ENCODE measurements at places on chromosomes 1 and 21.

- DNase-seq = no peak
Measured at GRCh38 chr1:75795703-75796193, 934 bp upstream of the MSH4 start.

DNA sequence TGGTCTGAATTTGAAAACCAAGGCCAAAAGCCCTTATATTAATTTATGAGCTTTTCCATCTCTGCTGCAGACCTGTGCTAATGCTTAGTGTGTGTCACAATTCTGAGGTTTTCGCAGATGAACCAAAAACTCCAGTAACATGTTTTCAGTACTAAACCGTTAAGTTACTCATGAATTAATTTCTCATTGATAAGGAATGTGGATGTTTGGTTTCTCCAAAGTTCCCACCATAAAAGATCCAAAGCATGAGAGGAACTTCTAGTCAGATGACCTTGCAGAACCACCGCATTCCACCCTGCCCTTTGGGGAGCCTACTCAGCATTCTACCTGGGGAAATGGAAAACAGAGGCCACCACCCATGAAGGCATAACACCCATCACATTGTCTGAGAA is 7.5 kb upstream of the LEPR start:
- no peak for DNase-seq

GRCh38 chr1:214135886-214136285 is 145.1 kb upstream of the SMYD2 start:
- no peak for DNase-seq

DNA sequence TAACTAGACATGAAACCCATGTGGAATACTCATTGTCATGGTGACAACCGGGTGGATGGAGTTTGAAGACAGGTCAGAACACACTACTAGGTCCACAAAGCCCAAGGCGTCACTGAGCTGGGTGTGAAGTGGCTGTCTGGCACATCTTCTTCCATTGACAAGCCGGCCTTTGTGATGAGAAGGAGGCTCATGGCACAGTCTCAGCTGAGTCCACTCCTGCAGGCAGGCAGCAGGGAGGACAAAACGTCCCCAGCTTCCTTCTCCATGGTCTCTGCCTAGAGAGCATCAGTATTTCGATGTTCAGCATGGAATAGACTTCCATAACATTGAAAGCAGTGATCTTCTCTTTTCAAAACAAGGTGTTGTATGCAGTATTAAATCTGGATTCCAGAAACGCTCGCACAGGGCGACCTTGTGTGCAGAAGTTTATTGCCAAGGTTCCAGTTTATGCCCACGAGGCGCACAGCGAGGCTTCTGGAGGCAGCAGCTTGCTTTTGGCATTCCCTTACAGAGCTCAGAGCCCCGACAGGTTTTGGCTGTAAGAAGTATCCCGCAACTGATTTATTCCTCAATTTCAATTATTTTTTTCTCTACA is 104.2 kb downstream of the SIM2 start:
- DNase-seq = no peak

DNA sequence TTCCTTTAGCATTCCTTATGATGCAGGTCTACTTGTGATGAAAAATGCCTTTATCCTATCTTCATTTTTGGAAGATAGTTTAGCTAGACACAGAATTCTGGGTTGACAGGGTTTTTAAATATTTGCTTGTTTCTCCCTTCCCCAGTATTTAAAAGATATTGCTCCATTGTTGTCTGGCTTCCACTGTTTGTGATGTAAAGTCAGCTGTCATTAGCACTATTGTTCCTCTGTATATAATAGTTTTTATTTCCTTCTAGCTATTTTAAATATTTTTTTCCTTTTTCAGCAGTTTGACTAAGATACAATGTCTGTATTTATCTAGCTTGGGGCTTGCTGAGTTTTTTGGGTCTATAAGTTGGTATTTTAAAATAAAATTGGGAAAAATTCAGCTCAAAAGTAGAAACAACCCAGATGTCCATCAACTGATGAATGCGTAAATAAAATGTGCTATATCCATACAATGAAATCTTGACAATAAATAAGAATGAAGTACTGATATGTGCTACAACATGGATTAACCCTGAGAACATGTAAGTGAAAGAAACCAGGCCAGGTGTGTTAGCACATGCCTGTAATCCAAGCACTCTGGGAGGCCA is 11.2 kb downstream of the IFT25 start:
- DNase-seq = no peak

- no peak for DNase-seq
Measured at GRCh38 chr1:88237058-88237457, 447.0 kb upstream of the PKN2 start.

GRCh38 chr21:45183852-45184251 is 103.8 kb downstream of the POFUT2 start:
- no peak for DNase-seq
